Activated gamma-delta T cell treated with Interleukin-2 at 50 U/mL for 16 hours (primary cell): ENCODE measurements at places on chromosomes 2 and 18.

DNA sequence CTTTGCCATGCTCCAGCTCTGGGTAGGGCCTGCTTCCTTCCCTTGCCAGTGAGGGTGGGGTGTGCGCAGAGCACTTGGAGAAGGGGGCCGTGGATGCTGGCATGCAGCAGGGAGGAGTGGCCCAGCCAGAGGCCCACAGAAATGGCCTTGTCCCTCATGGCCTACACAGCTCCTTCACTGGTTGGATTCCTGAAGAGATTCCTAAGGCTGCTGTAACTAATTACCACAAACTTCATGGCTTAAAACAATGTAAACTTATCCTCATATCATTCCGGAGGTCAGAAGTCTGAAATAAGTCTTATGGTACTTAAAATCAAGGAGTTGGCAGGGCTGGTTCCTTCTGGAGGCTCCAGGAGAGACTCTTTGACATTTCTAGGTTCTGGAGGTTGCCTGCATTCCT lies 195.2 kb downstream of the GLI2 start:
- no peak for DNase-seq

- DNase-seq, result no peak
Measured at GRCh38 chr18:56825321-56825720, 174.2 kb downstream of the WDR7 start.

DNA sequence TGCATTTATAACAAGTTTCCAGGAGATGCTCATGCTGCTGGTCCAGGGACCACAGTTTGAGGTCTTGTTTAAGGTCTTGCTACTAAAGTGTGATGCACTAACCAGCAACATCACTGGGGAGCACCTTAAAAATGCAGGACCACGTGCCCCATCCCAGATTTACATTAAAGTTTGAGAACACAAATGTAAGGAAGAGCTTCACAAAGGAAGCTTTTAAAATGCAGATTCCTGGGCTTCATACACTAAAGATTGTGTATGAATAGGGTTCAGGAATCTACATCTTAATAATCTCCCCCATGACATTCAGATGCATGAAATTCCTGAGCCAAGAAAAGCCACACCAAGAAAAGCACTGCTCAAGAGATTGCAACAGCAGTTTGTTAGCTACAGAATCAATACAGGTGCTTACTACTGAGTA lies 235.3 kb upstream of the TANK start:
- DNase-seq, result no peak

GRCh38 chr2:119608553-119608952 lies 64.3 kb downstream of the CFAP221 start:
- DNase-seq, result no peak

GRCh38 chr2:161063946-161064306 lies 96.3 kb upstream of the TANK start:
- DNase-seq, result no peak

- no peak for DNase-seq
Measured at GRCh38 chr18:49019446-49020045, 68.8 kb upstream of the SMAD7 start.

DNA sequence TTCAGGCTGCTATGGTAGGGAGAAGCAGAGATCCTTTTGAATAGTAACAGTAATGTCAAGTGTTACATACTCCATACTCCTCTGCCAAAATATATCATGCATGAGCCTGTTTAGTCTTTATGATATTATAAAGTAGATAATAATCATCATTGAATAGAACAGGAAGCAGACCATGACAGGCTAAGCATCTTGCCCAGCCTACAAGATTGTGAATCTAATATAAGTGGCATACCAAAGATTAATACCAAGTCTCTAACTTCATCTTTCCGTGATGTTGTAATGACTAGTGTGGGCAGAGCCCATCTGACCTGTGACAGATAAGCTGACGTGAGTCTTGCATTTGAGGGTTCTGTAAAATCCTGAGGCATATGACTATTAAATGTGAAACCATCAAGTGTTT lies 13.1 kb downstream of the NDUFB3 start:
- DNase-seq, result no peak

- DNase-seq, result no peak
Measured at GRCh38 chr2:28313220-28313784, 79.4 kb upstream of the FOSL2 start.
